Activated CD4-positive, alpha-beta T cell treated with anti-CD3 and anti-CD28 coated beads for 4 hours (primary cell): ENCODE measurements at places on chromosomes 2 and 18.

GRCh38 chr2:104746299-104746698, 107.6 kb upstream of the POU3F3 start:
- DNase-seq: no peak

DNA sequence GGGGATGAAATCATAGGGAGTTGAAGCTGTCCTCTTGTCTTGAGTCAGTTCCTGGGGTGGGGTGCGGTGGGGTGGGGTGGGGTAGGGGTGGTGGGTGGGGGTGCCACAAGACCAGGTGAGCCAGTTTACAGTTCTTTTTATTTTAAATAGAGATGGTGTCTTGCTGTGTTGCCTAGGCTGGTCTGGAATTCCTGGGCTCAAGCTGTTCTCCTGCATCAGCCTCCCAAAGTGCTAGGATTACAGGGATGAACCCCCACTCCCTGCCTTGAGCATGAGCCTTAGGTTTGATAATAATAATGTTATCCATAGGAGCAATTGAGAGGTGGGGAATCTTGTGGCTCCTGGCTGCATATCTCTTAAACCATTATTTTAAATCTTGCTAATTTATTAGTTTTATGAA, 183.1 kb upstream of the ALPP start:
- DNase-seq: no peak

- DNase-seq: no peak
Measured at GRCh38 chr2:18527326-18527725, 33.1 kb downstream of the RDH14 start.

- no peak for DNase-seq
Measured at GRCh38 chr2:45943219-45944044, 292.0 kb downstream of the PRKCE start.

DNA sequence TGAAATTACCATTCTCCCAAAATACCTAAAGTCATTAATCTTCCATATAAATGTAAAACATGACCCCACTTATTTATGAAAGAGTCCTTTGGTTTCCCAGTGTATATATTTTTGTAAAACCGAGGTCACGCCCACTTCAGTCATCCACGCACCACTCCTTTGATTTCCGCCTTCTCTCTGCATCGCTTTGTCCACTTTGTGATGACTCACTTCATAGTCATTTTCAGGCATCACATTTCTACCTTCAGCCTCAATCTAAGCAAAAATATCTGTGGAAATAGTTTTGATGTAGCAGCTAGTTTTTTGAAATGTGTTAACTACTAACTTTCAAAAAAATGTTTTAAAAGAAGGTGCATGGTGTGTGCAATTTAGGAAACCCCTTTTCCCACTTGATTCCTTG, 793.5 kb upstream of the SOX11 start:
- no peak for DNase-seq

DNA sequence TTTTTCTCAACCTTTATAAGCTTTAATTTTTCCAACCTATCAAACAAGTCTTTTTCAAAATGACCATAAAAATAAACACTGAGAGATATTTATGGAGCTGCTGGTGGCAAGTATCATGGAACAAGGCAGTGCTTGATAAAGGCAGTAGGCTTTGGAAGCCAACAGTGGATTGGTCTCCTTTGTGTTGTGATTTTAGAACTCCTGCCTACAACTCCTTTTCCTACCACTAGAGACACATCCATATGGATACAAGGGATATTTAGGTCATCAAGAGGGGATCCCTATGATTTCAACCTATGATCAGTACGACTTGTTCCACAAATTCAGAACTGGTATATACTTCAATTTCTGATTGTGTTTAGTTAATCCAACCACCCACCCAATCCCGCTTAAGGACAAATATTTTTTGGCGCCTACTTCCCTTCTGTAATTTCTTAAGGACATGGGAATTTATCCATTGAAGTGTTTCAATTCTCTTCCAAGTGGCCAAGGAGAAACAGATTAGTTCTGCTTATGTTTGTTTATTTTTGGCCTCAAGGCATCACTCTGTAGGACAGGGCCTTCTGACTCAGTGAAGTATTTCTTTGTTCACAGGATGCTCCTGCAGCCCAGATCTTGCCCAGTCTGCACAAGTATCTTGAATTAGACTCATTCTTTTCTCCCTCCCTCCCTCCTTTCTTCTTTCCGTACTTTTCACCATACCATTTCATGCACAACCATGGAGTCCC, 2119.6 kb upstream of the PIK3C3 start:
- no peak for DNase-seq

- no peak for DNase-seq
Measured at GRCh38 chr18:70310560-70311320, 21.9 kb downstream of the SOCS6 start.

- no peak for DNase-seq
Measured at GRCh38 chr18:46297621-46298020, 193.4 kb downstream of the HAUS1 start.

DNA sequence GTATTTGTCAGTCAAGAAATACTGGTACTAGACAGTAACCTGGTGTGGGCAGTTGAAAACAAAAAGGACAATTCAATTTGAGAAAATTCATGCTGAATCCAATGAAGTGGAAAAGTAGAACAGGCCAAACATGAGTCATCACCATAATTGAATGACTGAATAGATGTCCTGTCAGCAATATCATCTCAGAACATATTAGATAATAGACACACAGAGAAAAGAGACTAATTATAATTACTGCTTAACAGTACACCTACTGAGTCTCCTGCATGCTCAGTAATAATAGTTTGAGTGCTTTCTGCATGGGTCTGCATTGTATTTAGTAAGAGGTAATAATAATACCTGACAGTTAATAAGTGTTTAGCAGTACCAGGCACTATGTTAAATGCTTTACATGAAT, 138.6 kb upstream of the ZC3H15 start:
- no peak for DNase-seq

GRCh38 chr2:232132181-232132580, 170.7 kb downstream of the DIS3L2 start:
- no peak for DNase-seq

GRCh38 chr2:95042472-95043271, 17.2 kb downstream of the MAL start:
- DNase-seq: no peak

DNA sequence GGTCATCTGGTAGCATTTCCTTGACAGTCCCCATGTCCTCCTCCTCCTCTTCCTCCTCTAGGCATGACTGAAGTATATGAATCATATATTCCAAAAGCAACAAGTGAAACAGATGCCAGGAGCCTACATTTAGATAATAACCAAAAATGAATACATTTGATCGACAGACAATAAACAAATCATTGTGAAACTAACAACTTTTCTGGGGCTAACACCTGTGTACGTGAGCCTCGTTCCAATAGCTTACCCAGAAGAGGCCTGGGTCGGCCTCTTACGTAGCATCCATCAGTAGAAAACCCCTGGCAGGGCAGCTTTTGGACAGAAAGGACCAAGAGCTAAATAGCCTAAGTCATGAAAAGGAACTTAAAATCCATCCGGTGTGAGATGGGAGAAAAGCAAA, 15.3 kb upstream of the CREG2 start:
- DNase-seq: no peak

- DNase-seq: no peak
Measured at GRCh38 chr18:49002045-49002444, 51.3 kb upstream of the SMAD7 start.

- no peak for DNase-seq
Measured at GRCh38 chr2:199907008-199907714, 3.9 kb upstream of the C2orf69 start.

GRCh38 chr2:75680402-75680801, 30.3 kb downstream of the GCFC2 start:
- DNase-seq: no peak

GRCh38 chr18:5710676-5711075, 166.9 kb upstream of the EPB41L3 start:
- DNase-seq: no peak

DNA sequence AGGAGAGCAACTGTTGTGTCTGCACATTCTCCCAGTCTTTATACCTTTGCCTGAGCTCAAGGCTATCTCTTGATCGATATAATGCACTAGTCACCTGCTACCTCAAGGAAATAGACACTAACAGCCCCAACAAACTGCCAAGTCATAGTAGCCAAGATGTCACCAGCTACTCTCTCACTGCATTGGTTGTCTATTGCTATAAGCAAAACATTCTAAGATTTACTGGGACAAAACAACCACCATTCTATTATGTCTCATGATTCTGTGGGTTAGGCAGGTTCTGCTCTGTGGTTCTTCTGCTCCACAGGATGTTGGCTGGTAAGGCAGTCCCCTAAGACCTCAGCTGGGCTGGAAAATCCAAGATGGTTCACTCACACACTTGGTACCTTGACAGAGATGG, 28.5 kb upstream of the MLPH start:
- DNase-seq: no peak

- DNase-seq: no peak
Measured at GRCh38 chr2:100674666-100675065, 111.9 kb downstream of the PDCL3 start.

GRCh38 chr2:75751360-75751759, 40.6 kb upstream of the GCFC2 start:
- no peak for DNase-seq

GRCh38 chr2:186599186-186599778, 9.4 kb downstream of the ITGAV start:
- DNase-seq: no peak

DNA sequence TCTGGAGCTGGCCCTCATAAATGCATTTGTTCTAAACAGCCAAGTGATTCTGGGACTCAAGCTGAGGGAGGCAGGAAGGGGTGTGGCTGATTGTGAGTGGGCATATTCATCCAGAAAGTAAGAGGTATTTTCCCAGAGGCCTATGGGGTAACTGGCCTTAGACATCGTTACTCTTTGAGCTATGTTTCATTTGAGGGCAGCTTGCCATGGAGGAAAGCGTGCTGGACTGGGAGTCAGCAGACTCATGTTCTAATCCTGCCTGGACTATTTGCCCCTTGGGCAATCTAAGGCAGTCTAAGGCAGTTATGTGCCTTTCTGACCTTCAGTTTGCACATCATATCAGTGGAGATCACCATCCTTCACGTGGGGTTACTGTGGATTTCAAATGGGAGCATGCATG, 93.5 kb upstream of the SLC14A2 start:
- DNase-seq: no peak

DNA sequence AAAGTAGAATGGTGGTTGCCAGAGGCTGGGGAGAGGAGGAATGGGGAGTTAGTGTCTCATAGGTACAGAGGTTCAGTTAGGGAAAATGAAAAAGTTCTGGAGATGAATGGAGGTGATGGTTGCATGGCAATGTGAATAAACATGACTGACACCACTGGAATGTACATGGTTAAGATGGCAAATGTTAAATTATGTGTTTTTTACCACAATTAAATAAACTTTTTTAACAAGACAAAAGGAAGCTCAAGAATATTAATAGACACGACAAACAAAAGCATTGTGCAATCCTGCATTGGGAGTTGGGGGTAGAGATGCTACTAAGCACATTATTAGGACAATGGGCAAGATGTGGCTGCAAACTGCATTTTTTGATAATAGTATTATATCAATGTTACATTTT, 147.7 kb downstream of the TWIST2 start:
- DNase-seq: no peak

- no peak for DNase-seq
Measured at GRCh38 chr2:49367003-49367402, 212.7 kb upstream of the FSHR start.

DNA sequence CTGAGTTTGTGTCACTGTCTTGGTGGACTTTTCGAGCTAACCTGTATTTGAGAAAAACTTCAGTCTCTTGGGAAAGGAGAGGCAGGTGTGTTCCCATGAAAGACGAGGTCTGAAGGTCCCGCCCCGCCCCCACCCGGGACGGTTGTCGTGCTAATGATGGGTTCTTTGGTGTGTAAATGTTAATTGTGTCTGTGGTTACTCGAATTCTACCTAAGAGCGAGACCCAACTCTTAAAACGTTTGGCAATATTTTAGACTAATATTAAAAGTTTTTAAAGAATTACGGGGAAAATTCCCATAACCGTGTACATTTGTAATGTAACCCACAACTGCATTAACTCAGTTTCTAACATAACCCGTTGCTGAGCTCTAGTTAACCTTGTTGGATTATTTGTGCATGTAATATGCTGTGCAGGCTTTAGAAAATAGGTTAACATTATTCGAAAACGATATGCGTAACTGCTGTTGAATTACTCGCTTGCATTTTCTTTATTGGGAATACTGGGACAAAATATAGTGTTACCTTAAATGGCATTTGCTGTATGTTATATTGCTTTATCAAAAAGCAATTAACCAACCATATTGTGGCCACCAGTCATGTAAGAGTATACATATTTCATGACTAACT, 833 bp downstream of the EPB41L5 start:
- DNase-seq: peak; percentile 20

DNA sequence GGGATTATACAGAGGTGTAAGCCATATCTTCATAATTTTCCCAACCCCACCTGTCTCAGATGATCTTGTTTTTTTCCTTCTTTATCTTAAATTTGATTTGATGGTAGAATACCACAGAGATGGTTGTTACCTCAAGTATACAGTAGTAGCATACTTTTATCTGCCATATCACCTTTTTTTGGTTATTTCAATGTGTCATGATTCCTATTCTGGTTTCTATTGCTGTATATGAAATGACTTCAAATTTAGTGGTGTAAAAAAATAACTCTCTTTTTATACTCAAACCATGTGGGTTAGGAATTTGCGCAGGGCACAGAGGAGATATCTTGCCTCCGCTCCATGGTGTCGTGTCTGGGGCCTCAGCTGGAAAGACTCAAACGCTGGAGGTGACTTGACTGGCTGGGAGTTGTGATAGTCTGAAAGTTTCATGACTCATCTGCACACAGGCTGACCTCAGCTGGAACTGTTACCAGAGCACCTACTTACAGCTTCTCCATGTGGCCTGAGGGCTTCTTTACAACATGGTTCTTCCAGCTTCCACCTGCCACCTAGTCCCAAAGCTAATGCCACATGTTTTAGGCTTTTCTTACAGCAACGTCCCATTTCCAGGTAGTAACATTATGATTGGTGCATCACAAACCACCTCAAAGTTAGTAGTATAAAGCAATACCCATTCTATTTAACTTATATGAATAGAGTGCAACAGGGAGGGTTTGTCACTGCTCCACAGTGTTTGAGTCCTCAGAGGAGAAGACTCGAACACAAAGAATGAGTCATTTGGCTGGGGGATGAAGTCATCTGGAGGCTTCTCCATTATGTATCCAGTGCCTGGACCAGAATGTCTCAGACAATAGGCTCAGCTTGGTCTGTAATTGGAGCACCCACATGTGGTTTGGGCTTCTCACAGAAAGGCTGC, 82.3 kb upstream of the XPO1 start:
- DNase-seq: no peak

DNA sequence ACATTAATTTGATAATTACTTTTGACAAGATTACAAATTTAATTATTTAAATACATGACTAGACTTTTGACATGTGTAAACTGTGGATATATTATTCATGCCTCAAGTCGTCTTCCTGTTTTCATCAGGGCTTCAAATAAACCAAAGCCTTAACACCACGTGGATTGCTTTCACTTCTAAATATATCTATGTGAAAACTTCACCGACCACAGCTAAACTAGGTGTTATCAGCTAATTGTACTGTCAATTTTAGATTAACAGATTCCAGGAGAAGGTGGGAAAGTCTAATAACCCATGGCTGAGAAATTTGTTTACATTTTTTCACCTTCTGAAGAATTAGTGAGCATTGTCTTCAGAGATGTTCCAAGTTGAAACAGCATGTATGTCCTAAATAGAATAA, 494.7 kb upstream of the FAM98A start:
- no peak for DNase-seq

GRCh38 chr2:88074854-88075292, 7.2 kb downstream of the SMYD1 start:
- DNase-seq: no peak
